Hippocampal formation (tissue), 2 donors: ENCODE measurements at places on chromosomes 16 and 17.

DNA sequence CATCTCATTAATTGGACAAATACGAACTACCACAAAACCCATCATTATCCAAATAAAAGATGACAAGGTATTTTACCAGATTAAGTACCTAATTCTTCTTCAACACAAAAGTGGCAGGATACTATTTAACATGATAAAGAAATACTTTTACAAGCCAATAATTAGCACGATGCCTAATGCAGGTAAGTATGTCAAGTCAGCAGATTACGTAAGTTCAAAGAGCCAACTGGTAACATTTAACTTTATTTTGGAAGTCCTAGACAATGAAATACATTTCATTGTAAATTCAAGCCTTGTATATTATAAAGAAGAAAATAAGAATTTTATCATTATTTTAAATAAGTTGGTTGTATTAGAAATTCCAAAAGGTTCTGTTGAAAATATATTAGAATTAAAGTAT is 535.3 kb upstream of the SOX9 start:
- DNase-seq = no peak

GRCh38 chr17:5035315-5035714 is at the start of gene SLC52A1:
SLC52A1 (minus strand) TSS chr17:5035426; CDS start chr17:5034606, 820 bp downstream.
- DNase-seq = no peak

DNA sequence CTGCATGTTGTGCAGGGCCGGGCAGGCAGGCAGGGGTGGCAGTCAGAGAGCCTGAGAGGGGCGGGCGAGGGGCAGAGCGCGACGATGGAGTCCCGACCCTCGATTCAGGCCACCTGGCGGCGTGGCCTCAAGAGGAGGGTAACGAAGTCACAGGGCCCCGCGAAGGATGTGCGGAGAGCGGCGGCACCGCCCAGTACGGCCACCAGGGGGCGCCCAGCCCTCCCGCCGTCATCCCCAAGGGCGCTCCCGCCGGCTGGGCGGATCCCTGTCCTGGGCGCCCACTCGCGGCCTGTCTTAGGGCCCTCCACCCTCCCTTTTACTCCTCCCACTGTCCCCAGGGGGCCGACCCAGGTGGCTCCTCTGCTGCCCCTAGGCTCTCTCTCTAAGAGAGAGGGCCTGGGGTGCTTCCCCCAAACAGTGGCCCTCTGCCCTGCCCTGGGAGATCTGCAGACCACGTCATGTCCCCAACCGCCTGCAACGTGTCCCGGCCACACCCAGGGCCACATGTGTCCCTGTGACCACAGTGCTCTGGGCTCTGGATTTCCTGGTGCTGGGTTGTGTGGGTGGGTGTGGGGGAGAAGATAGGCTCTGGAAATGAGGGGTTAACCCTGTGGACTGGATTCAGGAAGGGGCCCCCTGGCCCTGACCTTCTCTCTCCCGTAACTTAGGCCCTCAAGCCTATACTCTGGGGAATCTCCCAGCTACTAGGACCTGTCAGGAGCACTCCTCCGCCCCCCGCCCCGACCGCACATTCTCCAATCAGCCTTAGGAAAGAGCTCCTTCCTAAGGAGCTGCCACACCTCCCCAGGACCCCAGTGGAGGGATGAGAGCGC is 5.9 kb downstream of the DPEP2 start:
- DNase-seq = peak; percentile 5

DNA sequence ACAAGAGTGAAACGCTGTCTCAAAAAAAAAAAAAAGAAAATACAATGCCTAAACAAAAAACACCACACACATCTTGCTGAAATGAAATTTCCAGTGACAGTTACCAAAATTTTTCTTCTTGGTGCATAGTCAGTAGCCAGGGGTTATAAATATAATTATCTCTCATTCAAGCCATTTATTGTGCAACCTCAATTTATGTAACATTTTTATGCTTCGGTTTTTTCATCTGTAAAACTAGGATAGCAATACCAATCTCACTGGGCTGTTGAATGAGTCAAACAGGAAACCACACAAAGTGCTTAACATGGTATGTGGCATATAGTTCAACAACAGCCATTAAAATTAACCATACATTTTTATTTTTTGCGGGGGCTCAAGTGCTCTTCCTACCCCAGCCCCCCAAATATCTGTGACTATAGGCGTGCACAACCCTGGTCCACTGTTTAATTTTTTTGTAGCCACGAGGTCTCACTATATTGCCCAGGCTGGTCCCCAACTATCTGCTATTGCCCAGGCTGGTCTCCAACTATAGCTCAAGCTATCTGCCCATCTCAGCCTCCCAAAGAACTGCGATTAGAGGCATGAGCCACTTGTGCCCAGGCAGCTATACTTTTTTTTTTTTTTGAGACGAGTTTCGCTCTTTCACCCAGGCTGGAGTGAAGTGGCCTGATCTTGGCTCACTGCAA is 2.6 kb downstream of the COG4 start:
- DNase-seq = no peak

- DNase-seq = no peak
These were observed 56.2 kb downstream of the HSD17B2 start for GRCh38 chr16:82091241-82091640.
